Eye (tissue), 1 donor: ENCODE measurements at places on chromosomes 11 and 22.
A peak's percentile ranks its signal among the peaks of the same experiment; 100 is the strongest.

DNA sequence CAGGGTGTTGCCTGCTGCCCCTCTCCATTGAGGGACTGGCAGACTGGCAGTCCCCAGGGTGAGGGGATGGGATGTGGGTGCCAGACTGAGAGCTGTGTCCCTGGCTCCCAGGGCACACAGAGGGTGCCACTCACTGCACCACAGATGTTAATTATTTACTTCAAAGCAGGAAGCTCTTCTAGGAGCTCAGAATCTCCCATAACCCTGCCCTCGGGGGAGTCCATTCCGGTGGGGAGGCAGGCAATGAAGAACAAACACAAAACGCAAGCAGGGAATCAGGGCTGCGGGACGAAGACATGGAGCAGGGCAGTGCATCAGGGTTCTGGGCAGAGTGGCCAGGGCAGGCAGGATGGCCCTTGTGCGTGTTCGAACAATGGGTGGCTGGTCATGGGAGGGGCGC is 24.4 kb upstream of the FLRT1 start:
- DNase-seq: no peak

DNA sequence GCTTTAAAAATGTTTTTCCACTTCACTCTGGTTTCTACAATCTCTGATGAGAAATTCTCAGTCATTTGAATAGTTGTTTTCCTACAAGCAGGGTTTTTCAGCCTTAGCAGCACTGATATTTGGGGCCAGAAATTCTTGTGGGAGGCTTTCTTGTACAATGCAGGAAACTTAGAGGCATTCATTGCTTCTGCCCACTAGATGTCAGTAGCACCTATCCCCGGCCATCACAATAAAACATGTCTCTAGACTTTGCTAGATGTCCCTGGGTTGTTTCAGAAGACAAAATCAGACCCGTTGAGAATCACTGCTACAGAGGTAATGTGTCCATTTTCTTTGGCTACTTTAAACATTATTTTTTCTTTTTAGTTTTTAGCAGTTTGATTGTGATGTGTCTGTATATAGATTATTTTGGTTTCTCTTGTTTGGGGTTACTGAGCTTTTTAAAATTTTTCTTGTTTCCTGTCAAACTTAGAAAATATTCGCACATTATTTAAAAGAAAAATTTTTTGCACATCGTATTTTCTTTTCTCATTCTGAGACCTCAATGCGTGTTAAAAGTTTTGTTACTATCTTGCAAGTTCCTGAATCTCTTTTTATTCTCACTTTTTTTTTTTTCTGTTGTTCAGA is 60.8 kb upstream of the CCDC179 start:
- DNase-seq: peak; percentile 70

DNA sequence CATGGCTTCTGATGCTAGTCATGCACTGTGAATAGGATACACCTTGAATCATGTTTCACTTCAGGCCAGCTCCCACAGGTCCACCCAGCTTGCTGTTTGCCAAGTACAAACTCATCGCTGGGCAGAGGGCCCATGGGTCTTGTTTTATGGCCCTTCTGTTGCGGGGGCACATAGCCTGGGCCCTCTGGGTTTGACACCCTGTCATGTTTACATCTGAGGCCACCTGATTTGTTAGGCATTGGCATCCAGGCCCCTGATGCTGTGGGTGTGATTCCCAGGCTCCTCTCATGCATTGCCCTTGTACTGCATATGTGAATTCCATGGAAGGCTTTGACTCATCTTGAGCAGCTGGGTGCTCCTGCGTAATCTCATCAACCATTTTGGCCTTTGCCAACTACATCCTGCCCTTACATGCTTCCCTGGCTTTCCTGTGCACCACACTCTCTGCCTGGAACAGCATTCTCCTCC is 32.6 kb downstream of the PPFIBP2 start:
- DNase-seq: no peak

- DNase-seq: no peak
Observed at GRCh38 chr11:70799386-70799785, 401.1 kb downstream of the CTTN start.

DNA sequence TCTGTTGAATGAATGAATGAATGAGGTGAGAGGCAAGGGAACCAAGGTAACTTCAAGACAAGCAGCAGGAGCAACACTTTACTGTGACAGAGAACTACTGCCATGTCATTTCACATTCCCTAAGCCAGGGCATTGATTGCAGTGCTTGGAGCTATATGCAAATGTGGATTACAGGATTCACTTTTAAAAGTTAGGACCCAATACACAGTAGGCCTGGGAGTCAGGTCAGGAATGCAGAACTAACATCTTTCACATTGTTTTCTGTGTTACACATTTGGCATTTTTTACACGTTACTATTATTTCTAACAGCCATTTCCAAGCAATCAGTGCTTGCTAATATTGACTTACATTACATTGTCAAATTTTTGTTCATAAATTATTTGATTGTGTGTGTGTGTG is 26.2 kb upstream of the ME3 start:
- no peak for DNase-seq

DNA sequence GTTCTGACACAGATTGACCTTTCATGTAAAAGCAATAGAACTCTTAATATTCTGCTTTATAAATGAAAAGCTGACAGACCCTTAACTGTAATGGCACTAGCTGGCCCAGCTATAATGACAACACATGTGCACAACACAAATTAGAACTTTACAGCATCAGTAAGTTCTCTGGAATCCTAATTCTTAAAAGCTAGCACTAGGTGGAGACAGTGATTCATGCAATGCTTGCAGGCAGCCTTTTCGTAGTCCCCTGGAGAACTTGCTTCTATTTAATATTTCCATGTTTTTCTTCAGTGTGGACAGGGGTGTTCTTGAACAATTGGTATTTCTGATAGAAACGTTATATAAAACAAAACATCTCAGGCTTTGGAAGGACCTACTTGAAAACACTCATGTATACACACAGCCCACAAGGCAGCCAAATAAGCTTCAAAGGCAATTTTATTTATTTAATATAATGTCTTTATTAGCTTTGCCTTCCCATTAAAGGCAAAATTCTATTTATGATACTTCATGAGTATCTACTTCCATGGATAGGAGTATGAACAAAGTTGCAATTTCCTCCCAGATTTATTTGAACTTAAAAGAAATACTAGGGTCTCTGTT is 374.3 kb upstream of the MPPED2 start:
- peak; percentile 85 for DNase-seq

GRCh38 chr11:20599221-20600019 is at the start of gene SLC6A5:
Gene SLC6A5 (plus strand): TSS chr11:20599608. CDS start chr11:20599673, 65 bp downstream.
- peak; percentile 93 for DNase-seq

- DNase-seq: no peak
Observed at GRCh38 chr11:90468923-90469322, 246.1 kb upstream of the CHORDC1 start.

- DNase-seq: no peak
Observed at GRCh38 chr22:36764060-36764459, 11.9 kb downstream of the IFT27 start.

DNA sequence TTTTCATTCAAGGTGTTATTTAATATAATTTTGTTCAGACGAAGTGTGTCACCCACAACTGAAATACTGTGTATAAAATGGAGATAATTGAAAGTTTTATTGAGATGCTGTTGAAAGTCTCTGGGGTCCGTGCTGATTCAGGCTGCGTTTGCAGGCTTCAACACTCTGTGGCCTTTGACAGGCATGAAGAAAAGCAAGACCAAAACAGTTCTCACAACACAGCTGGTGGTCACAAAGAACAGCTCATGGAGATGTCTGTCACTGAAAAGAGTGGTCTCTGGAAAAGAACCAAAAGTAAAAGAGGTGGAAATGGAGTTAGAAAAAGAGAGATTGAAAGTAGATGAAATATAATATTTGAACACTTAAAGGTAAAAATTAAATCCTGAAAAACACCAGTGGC is 9.8 kb upstream of the MPPED2 start:
- DNase-seq: peak; percentile 44

GRCh38 chr11:31790649-31791048 is 20.5 kb downstream of the PAX6 start:
- DNase-seq: peak; percentile 66

DNA sequence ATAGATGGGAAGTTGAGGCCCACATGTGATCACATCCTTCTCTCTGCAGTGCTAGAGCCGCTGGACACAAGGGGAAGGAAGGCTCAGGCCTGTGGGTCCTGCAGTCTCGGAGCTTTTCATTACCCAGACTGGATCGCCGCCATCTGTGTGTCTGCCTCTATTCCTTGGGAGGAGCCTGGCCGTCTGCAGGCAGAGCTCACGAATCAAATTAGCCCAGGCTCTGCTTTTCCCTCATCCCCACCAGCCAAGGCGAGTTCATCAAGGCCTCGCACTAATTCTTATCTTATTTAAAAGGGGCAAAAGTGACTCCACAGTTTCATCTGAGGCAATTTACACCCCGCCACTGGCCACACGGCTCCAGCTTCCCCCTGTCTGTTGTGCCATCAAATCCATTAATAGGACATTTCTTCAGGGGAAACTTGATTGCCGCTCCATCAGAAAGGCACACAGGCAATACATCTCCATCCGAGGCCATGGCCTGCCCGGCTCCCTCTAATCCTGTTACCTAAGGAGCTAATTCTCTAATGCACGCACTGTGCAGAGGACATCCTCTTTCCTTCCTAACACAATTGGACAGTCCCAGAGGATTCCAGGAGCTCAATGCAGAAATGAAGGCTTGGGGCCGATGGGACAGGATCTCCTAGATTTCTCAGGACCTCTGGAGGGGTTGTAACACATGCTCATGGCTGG is 3.3 kb upstream of the HTR3A start:
- no peak for DNase-seq

- no peak for DNase-seq
Observed at GRCh38 chr11:2321311-2321683, 19.5 kb downstream of the TSPAN32 start.

GRCh38 chr11:23406131-23406819 is 546.0 kb upstream of the CCDC179 start:
- no peak for DNase-seq

DNA sequence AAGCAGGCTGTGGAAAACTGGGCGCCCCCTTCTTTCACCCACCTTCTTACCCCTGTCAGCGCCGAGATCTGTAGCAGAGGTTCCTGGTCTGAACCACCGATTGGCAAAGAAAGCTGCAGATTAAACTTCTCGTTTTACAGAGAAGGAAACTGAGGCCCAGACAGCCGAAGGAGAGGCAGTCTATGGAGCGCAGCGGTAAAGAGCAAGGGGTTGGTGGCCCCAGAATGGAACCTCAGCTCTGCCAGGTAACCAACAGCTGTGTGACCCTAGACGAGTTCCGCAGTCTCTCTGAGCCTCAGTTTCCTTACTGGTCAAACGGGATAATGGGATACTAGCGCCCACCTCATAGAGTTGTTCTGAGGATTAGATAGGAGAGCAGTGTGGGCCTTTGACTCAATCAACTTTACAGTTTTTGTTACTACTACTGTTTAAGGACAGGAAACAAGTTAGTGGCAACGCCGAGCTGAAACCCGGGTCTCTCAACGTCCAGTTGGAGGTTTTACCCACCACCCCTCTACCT is 3.1 kb upstream of the WT1 start:
- peak; percentile 66 for DNase-seq

- DNase-seq: no peak
Observed at GRCh38 chr11:69293819-69294505, at the start of gene MYEOV. Gene MYEOV (plus strand): TSS chr11:69294155. CDS start chr11:69295355, 1,200 bp downstream.

DNA sequence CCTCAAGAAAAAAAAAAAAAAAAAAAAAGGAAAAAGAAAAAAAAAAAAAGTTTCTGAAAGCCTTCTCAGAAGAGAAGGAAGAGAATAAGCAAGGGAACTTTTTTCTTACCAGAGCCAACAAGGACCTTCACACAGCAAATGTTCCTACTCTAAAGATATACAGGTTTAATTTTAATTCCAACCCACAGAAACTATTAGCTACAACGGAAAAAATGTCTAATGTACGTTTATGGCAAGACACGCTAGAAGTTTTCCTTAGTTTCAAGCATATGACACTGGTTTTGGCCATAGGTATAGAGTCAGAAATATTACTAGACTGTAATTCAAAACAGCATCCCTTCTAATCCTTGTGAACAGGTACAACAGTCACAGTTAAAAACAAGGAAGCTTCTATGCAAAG is 120.1 kb downstream of the MRTFA start:
- no peak for DNase-seq
